ENCODE measurements at places on chromosomes 12 and 14.

- DNase-seq = no peak
Observed at GRCh38 chr14:54471641-54472040, 17.1 kb downstream of the GMFB start.

GRCh38 chr12:49553512-49554088, 14.3 kb downstream of the MCRS1 start:
- peak; percentile 42 for DNase-seq

DNA sequence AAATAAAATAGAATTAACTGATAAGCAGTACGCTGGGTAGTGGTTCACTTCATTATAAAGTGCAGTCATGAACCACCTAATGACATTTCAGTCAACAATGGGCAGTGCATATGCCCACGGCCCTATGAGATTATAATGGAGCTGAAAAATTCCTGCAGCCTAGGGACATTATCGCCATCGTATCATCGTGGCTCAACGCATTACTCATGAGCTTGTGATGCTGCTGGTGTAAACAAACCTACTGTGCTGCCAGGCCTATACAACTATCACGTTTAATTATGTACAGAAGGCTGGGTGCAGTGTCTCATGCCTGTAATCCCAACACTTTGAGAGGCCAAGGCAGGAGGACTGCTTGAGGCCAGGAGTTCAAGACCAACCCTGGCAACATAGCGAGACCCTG, 62.3 kb upstream of the TMEM263 start:
- DNase-seq = no peak

- DNase-seq = no peak
Observed at GRCh38 chr12:116624516-116624915, 65.3 kb downstream of the MAP1LC3B2 start.
